ENCODE measurements at places on chromosomes 4 and X. TPM values are rescaled to one million over a fixed set of nuclear protein-coding genes. Genes with fewer than 3 reads are reported as not detected.

The RPS3A gene
- total RNA-seq, result 1,443 TPM

The EXOSC9 gene
- total RNA-seq, result 52.5 TPM

The NKRF gene
- 15.1 TPM for total RNA-seq

The CT83 gene
- not detected for total RNA-seq

The CTAG2 gene
- not detected for total RNA-seq

The F9 gene
- total RNA-seq, result not detected

The CYLC1 gene
- not detected for total RNA-seq

The MUC7 gene
- total RNA-seq, result not detected

The NR3C2 gene
- total RNA-seq, result 0.85 TPM

The DKK2 gene
- total RNA-seq, result not detected

The TMPRSS11A gene
- total RNA-seq, result not detected

The HOPX gene
- 93.4 TPM for total RNA-seq

The CTAG1A gene
- not detected for total RNA-seq

The DCHS2 gene
- not detected for total RNA-seq

The SRPX gene
- total RNA-seq, result not detected

The USP51 gene
- total RNA-seq, result 0.98 TPM

The TLR8 gene
- total RNA-seq, result not detected

The FOXR2 gene
- not detected for total RNA-seq

The UNC5C gene
- not detected for total RNA-seq

The ASB9 gene
- 0.39 TPM for total RNA-seq

The ERCC6L gene
- total RNA-seq, result 6.5 TPM

The KCNIP4 gene
- total RNA-seq, result not detected

The MAGT1 gene
- 66.5 TPM for total RNA-seq

The SSX4 gene
- total RNA-seq, result not detected

The POF1B gene
- total RNA-seq, result 0.29 TPM

The C4orf51 gene
- total RNA-seq, result not detected

The AWAT2 gene
- total RNA-seq, result not detected

The PPEF1 gene
- total RNA-seq, result not detected

The MAB21L2 gene
- not detected for total RNA-seq

The HEPH gene
- 0.20 TPM for total RNA-seq

The MAGED4 gene
- total RNA-seq, result not detected

The MPP1 gene
- 47.4 TPM for total RNA-seq

The FAM9C gene
- total RNA-seq, result 0.05 TPM

The BEX1 gene
- total RNA-seq, result not detected

The LANCL3 gene
- total RNA-seq, result 0.47 TPM

The FMR1NB gene
- not detected for total RNA-seq

The BCLAF3 gene
- 7.7 TPM for total RNA-seq

The KCTD8 gene
- total RNA-seq, result not detected

The MED12 gene
- 74.6 TPM for total RNA-seq

The CT45A3 gene
- not detected for total RNA-seq

The RNF150 gene
- total RNA-seq, result 0.25 TPM

Data from T-helper 1 cell treated with Interleukin-12 subunit alpha and Interleukin-12 subunit beta and Interleukin-4 antibody, amounts not matched to agents 30 ng/mL and 1 ng/mL, for 36 hours (primary cell).